AML-193 (cell line): ENCODE measurements at places on chromosomes 1 and 21.

DNA sequence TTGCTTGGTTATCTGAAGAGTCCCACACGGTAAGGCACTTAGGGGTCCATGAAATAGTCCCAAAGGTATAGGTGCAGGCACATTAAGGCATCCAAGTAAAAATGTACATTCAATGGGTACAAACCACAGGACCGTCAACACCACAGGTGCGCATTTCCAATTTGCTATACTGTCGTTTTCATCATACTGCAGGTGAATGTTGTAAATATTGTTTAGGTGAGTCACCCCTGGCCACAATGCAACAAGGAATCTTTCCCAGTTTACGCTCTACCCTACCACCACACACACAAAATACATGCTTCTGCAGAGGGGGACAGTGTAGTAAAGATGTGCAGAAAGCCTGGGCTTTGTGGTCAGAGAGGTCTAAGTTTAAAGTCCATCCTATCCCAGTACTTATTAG is 13.7 kb downstream of the CADM3 start:
- DNase-seq = no peak

DNA sequence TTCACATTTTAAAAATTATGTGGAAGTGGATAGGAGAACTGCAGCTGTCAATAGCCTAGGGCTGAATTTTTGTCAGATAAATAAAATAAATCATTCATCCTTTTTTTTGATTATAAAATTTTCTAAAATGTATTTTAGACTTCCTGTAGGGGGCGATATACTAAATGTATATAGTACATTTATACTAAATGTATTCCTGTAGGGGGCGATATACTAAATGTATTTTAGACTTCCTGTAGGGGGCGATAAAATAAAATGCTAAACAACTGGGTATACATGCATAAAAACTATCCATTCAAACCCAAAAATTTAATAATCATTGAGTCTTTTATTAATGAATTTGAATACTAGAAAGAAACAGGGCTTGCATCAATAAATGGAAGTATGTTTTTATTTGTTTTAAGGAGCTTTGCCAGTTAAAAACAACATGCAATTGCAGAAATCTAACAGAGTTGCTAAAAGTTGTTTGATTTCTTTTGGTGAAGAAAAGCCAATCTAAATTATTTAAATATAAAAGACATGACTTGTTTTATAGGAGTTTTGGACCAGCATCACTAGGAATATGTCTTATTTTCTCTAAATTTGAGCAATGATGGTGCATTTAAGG is 31.4 kb downstream of the CLCA1 start:
- DNase-seq = peak; percentile 69

GRCh38 chr1:31289021-31289420 is 7.6 kb downstream of the SNRNP40 start:
- no peak for DNase-seq

DNA sequence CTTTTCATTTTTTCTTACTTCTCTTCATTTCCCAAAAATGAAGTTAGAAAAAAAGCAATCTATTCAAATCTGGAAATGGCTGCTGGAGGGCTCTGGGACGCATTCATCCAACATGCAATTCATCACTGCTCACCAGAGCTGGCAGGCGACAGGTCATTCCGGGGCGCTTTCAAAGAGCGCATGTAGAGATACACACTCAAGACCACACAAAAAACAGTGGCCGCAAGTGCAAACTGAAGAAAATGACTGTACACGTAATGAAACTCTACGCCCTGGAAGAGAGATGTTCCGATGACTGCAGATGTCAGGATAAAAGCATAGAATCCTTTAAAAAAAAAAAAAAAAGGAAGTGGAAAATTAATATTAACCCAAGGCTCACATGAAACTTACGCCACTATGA is 15.5 kb downstream of the LBR start:
- DNase-seq = no peak

DNA sequence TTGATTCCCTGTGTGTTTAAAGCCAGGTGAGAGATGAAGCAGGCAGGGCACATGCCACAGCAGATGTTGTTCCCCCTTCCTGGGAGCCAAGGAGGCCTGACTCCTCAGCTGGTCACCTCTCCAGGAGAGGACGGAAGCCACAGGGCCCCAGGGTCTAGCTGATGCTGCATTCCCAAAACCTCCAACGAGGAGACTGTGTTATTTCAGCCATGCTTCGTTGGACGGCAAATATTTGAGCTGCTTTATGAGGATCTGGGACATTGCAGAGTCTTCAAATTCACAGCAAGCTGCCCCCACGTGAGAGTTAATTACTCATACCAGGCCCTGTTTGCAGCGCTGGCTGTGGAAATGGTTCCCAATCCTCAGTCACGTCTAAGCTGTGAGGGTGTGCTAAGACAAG is 85.3 kb downstream of the CDC7 start:
- DNase-seq = no peak

- DNase-seq = no peak
Measured at GRCh38 chr21:35204125-35204524, 155.0 kb upstream of the RUNX1 start.

- DNase-seq = no peak
Measured at GRCh38 chr1:116501125-116501869, 69.5 kb downstream of the CD58 start.

DNA sequence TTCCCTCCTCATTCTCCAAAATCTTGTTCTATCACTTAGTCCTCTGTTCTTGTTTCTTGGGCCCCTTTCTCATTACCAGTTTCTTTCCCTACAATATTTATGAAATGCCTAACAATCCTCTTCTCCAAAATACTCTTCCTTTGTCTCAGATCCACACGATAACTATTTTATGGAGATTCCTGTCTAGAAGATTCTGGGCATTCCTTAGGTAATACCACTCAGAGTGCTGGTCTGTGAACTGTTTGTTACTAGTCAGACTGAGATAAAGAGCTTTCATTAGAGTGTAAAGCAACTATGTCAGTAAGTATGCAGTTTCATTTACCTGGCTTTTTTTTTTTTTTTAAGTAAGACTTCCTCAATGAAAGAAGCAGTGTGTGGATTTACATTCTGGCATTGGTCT is 18.1 kb upstream of the RCOR3 start:
- DNase-seq = no peak
